Fibroblast of skin of right biceps (primary cell): ENCODE measurements at places on chromosomes 5 and 9.

GRCh38 chr9:93846349-93846748 lies 108.8 kb downstream of the BARX1 start:
- DNase-seq = no peak

- DNase-seq = no peak
These were observed 225.0 kb downstream of the KCTD16 start for GRCh38 chr5:144395704-144396103.

DNA sequence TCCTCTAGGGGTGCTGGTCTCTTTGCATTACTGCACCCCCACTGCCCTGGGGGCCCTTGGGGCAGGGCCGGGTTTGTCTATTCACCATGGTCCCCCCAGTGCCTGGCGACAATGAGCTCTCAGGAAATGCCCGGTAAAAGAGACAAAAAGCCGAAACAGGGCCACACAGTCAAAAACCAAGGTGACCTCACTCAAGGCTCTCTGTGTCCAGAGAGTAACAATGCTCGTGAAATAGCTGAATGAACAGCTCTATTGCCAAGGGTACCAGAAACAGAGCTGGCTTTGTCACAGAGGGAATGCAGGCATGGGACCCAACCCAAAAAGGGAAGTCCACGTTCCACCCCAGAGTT lies 16.0 kb downstream of the SH3PXD2B start:
- no peak for DNase-seq

DNA sequence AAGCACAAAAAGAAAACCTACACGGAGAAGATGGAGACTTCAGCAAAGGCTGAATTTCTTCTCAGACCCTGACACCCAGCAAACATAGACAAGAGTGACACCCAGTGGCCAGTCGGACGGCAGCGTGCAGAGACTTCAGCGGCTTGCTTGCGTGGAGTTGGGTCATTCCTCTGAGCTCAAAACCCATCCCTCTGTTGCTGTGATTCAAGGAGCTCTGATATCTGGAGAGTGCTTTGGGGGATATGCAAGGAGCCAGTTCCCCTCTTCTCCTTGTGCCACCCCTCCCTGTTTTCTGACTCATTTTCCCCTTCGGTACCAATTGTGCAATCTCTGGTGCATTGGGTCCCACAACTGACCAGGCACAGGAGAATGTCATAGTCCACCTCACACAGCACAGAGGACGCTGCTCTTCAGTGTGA lies 27.5 kb downstream of the SH3TC2 start:
- peak; percentile 71 for DNase-seq

- DNase-seq = no peak
These were observed 139.4 kb upstream of the PTGER4 start for GRCh38 chr5:40540301-40540700.

- no peak for DNase-seq
These were observed 13.6 kb upstream of the VDAC1 start for GRCh38 chr5:134018154-134018985.

GRCh38 chr5:80711938-80712337 lies 57.2 kb upstream of the DHFR start:
- peak; percentile 38 for DNase-seq

- DNase-seq = no peak
These were observed 83.1 kb downstream of the DPYSL3 start for GRCh38 chr5:147426640-147427327.

DNA sequence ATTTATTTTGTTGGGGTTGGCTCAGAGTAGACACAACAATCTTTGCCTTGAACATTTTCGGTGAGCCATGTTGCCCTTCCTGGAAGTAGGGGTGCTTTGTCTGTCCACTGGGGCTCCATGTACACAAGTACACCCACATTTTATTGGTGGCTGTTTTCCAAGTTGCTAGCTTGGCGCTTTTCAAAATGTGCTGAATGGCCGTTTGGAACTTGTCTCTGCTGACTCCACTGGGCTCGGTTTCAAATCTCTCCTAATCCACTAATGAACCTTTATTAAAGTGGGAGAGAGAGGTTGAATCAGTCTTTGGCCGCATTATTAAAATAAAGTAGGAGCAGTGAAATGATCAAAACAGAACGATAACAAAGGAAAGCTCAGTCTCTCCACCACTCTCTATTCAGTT lies 64.6 kb upstream of the TAF11L2 start:
- no peak for DNase-seq

DNA sequence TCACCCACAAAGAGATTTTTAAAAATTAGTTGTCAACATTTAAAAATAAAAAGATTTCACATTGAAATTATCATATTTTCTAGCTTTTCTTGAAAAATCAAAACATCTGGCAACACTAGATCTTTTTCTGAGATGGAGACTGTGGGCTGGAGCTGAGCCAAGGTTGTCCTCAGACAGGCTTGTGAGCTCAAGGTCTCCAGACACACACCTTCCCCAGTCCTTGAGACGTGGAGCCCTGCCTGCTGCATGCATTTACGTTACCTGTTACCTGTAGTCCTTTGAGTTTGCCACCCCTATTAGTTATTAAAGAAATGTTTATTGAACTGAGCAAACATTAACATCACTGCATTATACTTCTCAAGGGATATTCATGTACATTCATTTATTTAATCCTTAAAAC lies 87.5 kb upstream of the TLE1 start:
- DNase-seq = no peak

DNA sequence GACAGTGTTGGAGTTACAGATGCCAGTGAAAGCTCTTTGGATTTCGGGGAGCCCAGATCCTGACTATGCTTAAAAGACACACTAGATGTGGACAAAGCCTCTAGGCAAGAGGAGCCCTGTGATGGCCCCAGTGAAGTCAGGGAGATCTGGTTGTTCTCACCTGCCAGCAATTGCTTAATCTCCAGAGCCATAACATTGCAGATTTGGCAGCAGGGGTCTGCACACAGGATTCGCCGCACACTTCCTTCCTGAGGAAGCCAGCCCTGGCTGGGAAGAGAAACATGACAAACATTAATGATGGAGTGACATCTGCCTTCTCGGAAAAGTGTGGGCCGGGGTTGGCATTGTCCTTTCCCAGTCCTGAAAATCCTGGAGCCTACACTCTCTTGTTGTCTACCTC lies 65.2 kb upstream of the PHF24 start:
- DNase-seq = no peak

DNA sequence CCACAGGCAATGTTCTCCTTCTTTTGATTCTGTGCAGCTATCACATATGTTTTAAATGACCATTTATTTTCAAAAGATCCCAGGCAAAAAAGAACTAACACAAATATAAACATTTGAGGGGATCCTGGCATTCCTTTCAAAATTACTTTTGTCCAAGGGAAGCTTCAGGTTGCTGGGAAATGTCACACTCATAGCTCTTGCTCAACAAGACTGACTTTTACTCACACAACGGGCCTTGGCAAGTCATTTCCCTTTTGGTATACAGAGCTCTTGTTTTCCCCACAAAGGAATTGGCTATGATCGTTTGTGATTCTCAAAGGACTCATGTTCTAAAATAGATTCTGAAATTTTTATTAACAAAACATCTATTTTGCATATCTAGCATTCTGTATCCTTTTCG lies 4.5 kb upstream of the PALM2AKAP2 start:
- DNase-seq = peak; percentile 75

GRCh38 chr5:159971931-159972461 lies 36.9 kb upstream of the TTC1 start:
- peak; percentile 28 for DNase-seq

GRCh38 chr5:59000211-59000610 lies 417.3 kb downstream of the RAB3C start:
- DNase-seq = no peak

DNA sequence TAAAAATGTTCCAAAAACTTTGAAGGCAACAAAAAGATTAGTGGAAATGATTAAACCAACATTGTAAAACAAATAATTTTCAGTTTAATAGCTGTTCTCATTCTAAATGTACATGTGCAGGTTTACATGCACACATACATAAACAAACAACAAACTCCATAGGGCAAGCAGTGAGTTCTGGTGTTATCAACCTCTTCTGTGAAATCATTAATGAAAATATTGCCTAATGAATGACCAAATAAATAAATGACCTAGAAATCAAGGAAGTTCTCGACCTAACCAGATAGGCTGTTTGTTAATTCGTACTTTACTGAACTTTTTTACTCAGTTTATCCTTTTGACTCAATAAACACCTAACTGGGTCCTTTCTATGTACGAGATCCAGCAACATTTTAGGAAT lies 165.5 kb upstream of the RORB start:
- DNase-seq = no peak

DNA sequence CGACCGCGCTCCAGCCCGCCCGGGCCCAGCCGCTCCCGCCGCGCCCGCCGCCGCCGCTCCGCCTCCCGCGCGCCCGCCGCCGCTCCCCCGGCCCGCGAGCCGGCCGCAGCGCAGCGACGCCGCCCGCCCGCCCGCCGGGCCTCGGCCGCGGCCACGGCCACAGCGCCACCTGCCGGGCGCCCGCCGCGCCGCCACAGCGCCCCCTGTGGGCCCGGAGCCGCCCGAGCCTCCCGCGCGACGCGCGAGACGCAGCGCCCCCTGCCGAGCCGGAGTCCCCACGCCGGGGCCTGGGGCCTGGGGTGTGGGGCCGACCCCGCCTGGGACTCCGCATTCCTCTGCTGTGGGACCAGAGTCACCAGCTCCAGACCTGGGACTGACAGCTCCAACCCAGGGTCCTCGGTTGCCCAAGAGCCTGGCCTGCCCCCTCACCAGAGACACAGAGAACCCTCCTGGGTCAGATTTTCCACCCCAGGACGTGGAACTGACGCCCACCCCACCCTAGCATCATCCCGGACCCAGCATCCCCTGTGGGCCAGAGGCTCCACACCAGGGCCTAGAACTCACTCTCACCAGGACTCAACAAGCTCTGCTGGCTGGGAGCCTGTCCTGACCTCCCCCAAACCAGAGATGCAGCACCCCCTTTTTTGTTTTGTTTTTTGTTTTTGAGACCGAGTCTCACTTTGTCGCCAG lies at the start of gene RAPGEF1:
TSS of gene RAPGEF1 (minus strand) at position 118 of the 690 bp plus-strand sequence. CDS start 246 bp downstream, outside the sequence.
- DNase-seq = peak; percentile 55

GRCh38 chr9:101032426-101032825 lies 3.9 kb downstream of the PLPPR1 start:
- DNase-seq = no peak

GRCh38 chr9:14441976-14442651 lies 128.2 kb upstream of the NFIB start:
- peak; percentile 14 for DNase-seq
